CD8-positive, alpha-beta memory T cell (primary cell): ENCODE measurements at places on chromosomes 16 and 17. TPM values are rescaled to one million over a fixed set of nuclear protein-coding genes. Genes with fewer than 3 reads are reported as not detected.

- no peak overlapping the region for H3K27ac ChIP-seq
- H3K36me3 ChIP-seq, result no peaks in the 10 kb centered on the region
- no peak overlapping the region for H3K4me3 ChIP-seq
- no peaks in the 10 kb centered on the region for H3K27me3 ChIP-seq
These were observed 48.9 kb downstream of the SLFN5 start for GRCh38 chr17:35291802-35292201.

- peaks cover 5% of the 10 kb centered on the region for H3K4me1 ChIP-seq
- H3K27ac ChIP-seq, result no peak overlapping the region
- H3K4me3 ChIP-seq, result no peak overlapping the region
- peaks cover 26% of the 10 kb centered on the region for H3K36me3 ChIP-seq
These were observed 24.2 kb downstream of the DDX19A start for GRCh38 chr16:70370924-70371323.

DNA sequence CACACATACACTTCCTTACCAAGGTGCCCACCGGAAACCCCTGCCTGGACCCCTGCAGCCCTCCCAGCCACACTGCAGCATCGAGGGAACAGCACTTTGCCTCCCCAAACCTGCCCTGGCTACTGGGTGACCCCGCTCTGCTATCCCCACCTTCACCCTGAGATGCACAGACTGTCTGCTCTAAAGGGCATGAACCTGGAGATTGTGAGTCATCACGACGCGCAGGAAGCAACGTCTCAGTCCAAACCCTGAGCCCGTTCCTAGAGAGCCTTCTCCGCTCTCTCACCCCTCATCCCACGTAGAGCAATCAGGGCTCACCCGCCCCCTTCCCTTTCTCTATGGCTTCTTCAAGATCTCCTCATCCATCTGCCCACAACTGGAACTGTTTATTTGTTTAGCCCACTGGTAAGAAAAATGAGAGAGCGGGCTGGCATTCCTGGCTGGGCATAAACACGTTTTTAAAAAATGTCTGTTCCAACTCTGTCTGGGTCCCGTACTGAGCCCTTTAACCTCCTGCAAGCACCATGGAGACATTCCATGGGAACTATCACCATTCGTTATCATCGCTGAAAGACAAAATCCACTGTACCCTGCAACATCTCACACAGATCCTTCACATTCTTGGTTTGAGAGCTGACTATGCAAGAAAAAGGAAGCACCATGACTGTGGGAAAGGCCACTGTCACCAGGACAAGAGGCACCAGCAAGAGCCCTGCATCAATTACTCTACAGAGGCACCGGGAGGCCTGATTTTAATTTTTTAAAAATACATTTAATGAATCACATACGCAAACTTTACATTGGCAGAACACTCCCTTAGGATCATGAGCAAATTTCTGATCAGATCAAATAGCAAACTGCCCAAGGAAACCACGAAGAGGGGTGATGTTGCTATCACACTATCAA is 28.2 kb downstream of the ZFHX3 start:
- no peaks in the 10 kb centered on the region for H3K4me1 ChIP-seq
- no peaks in the 10 kb centered on the region for H3K27me3 ChIP-seq
- H3K4me3 ChIP-seq, result no peak overlapping the region
- H3K36me3 ChIP-seq, result no peaks in the 10 kb centered on the region

DNA sequence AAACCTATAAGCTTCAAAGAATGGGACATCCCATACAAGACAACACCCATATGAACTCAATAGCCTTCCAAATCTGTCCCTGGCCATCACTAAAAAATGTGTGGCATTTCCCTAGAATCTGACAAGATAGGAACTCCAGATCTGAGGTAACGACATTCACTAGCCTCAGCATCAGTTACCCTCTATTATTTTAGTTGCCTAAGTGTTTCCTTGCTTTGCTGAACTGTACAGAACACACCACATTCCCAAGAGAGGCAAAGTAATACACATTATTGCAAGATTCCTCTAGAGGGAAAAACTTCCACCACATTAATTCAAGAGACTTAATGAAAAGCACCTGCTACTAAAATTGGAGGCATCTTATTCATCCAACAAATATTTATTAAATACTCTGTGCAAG is 5.0 kb downstream of the LSM12 start:
- no peak overlapping the region for H3K4me3 ChIP-seq
- peaks cover 8% of the 10 kb centered on the region for H3K4me1 ChIP-seq
- peaks cover 3% of the 10 kb centered on the region for H3K36me3 ChIP-seq

- no peaks in the 10 kb centered on the region for H3K36me3 ChIP-seq
- H3K4me1 ChIP-seq, result no peaks in the 10 kb centered on the region
- no peak overlapping the region for H3K27ac ChIP-seq
- no peak for DNase-seq
- no peak overlapping the region for H3K4me3 ChIP-seq
These were observed 11.5 kb upstream of the MMD start for GRCh38 chr17:55433029-55433628.

GRCh38 chr17:72354071-72354470 is 233.3 kb downstream of the SOX9 start:
- no peaks in the 10 kb centered on the region for H3K36me3 ChIP-seq
- no peak overlapping the region for H3K27ac ChIP-seq

The TLCD1 gene
- total RNA-seq, result 38.9 TPM
